ENCODE measurements at places on chromosomes 12 and 14.

- no peak for DNase-seq
These were observed 14.9 kb upstream of the TAC3 start for GRCh38 chr12:57031138-57031725.

- DNase-seq: no peak
These were observed 414.1 kb downstream of the NPAS3 start for GRCh38 chr14:33352821-33353220.

DNA sequence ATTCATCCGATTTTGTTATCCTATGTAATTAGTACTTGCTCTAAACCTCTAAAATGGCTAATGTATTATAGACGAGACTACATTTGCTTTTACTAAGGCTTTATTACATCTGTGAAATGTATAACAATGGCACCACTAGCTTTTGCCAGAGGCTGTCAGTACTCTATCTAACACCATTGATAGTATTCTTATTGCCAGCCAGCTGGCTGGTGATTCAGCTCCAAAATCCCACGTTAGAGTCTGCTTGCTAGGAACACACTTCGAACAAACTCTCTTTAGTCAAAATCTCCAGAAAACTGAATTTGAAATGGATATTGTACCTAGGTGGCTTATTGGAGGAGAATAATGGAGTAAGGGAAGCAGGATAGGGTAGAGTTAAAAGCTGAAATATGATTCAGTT lies 839.2 kb downstream of the SLC6A15 start:
- DNase-seq: no peak

- DNase-seq: no peak
These were observed 18.4 kb downstream of the DAAM1 start for GRCh38 chr14:59206892-59207291.

GRCh38 chr14:105068818-105069217 lies 3.6 kb upstream of the GPR132 start:
- DNase-seq: no peak

DNA sequence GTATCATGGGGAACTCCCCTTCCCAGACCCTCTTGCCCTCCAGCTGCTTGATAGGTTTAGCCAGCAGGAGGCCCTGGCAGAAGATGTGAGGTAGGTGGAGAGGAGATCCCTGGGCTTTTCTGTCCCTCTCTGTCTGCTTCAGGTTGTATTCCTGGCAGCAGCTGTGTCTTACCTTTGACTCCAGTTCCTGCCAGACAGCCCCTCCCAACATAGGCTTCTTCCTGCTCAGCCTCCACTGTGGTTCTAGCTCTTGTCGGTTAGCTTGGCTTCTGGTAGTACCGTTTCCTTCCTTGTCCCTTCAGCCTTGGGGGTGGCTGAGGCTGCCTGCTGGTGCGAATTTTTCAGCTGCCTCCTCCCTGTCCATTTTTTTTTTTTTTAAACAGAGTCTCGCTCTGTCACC lies 215.7 kb upstream of the CRY1 start:
- peak; percentile 20 for DNase-seq

- peak; percentile 59 for DNase-seq
These were observed 11.7 kb downstream of the HDAC7 start for GRCh38 chr12:47808050-47808449.

GRCh38 chr12:10409392-10409791 lies at the start of gene KLRC4:
TSS of gene KLRC4 (minus strand) at chr12:10409757. CDS start at chr12:10409575, 182 bp downstream.
- DNase-seq: no peak

DNA sequence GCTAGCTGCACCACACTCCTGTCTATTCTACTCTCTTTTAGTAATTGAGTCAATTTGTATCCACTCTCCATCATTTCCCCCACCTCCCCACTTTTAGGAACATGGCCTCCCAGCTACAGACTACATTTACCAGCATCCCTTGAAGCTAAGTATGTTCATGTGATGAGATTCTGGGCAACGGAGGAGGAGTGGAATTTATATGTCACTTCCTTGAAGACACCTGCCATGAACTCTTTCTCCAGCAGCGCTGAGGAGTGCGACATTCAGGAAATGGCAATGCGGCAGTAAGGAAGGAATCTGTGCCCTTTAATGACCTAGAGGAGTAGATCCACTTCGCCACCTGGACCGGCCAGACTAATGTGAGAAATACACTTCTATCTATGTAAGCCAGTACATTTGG lies 243.7 kb upstream of the DIO2 start:
- no peak for DNase-seq

DNA sequence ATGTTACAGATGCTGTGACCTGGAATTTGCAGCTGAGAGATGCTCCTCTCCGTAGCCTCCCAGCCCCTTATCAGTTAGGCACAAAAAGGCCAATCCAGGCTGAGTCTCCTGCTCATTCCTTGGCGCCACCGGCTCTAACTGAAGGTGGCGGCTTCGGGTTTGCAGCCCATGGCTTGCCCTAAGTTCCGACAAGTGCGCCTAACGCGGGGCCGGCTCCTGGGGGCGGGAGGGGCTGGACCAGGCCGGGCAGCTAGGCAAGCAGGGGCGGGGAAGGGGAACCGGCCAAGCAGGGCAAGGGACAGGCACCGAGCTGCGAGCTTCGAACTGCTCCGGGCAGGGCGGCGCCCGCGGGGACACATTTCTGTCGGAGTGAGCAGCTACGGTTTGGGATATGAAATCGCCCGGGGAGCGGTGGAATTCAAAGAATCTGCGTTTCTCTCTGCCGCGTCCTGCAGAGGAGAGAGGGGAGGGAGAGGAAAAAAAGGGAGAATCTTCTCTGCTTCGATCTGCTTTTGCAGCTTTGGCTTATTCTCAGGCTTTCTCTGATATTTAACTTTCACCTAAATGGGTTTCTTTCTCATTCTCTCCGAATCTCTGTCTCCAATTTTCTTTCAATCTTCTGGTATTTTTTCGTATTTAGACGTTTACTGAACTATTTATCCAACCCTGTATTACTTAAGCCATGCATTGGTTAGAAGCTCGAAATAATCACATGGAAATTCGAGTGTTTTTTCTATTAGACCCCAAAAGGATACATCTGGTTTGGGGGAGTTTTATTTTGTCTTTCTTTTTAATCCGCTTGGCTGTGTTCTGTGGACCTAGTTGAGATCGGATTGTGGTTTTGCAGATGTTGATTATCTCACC lies 1.6 kb upstream of the HOXC12 start:
- DNase-seq: no peak

DNA sequence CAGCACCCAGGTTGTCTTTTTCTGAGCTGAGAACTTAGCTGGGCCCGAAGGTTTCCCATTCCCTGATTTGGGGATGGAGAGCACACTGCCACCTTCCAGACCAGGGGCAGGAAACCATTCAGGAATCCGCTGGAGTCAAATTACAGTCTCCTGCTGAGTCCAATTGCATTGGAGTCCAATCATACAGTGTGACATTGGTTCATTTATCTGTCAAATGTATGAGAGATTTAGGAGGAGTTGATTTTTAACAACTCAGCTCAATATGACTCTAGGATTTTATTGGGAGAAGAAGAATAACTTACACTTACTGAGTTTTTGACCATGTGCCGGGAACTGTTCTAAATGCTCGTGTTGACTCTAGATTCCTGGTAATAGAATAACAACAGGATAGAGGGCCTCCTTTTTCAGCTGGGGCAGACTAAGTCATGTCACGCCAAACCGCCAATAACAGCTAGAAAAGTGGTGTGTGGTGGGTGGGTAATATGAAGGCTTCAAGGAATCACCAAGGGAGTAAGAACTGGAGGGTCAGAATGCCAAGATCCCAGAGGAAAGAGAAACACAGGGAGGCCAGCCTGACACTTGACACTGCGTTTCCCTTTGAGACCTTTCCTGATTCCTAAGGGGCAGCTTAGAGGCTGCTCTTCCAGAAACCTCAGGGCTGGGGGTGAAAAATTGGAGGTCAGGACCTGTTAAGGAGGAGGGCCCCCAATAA lies 11.5 kb downstream of the SYNDIG1L start:
- DNase-seq: no peak

GRCh38 chr12:99695050-99695449 lies 47.5 kb downstream of the GARIN6 start:
- DNase-seq: no peak

GRCh38 chr12:111775205-111776193 lies 8.8 kb downstream of the ALDH2 start:
- DNase-seq: peak; percentile 22

DNA sequence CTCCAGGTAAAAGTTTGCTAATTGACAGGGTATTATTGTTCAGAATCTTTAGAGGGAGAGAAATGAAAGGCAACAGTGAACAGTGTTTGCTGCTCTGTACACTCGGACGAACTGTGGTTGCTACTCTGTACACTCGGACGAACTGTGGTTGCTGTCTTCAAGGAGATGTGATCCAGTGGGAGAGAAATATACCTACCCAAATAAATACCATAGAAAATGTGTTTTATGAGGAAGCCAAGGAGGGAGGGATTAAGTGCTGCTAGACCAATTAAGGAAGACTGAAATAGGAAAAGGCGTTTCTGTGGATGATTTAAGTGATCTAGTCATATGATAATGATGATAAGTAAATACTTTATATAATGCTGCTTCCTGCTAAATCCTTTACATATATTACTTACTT lies 2.7 kb downstream of the STK38L start:
- no peak for DNase-seq

DNA sequence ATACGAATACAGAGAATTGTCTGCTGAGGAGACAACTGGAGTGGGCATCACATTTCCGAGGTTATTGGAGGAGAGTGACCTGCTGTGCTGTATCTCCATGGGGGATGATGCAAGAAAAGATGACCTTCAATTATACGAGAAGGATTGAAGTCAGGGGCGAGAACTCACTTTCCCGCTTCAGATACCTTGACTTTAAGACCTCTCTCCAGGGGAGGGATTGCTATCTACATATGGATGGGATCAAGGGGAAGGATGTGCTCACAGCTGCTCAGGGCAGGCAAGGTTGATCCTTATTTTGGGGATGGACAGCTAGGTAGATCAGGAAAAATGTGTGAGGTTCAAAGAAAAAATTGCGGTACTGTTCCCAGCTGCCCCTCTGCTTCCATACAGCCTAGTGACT lies 24.4 kb downstream of the NEUROD4 start:
- no peak for DNase-seq

DNA sequence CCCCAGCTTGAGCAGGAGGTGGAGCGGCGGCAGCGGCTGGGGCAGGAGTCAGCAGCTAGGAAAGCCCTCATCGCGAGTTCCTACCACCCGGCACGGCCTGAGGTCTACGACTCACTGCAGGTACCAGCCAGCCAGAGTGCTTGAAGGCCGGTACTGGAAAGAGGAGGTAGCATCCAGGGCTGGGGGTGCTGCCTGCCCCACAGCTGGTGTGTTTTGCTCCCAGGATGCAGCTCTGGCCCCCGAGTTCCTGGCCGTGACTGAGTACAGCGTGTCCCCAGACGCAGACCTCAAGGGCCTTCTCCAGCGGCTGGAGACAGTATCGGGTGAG lies 1.6 kb downstream of the OGFOD2 start:
- DNase-seq: no peak

DNA sequence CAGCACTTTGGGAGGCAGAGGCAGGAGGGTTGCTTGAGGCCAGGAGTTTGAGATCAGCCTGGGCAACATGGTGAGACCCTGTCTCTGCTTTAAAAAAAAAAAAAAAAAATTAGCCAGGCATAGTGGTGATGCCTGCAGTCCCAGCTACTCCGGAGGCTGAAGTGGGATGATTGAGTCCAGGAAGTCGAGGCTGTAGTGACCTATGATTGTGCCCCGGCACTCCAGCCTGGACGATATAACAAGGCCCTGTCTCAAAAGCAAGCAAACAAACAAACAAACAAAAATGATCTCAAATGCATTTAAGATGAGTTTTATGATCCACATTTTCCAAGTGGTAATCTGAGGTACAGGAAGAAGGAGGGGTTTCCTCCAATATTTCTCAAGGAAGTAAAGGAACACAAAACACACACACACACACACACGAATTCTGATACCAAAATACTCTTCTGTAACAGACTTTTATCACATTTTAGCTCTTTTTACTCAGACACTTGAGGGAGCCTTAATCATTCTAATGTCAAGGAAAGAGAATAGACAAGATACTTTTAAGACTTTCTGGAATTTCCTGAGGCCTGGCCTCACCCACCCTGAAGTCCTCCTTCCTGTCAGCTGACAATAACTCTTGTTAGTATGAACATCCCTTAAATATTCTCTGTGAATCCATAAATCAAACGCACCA lies 44.4 kb upstream of the CERS5 start:
- DNase-seq: no peak

GRCh38 chr14:57378661-57379060 lies 11.7 kb upstream of the NAA30 start:
- DNase-seq: no peak

DNA sequence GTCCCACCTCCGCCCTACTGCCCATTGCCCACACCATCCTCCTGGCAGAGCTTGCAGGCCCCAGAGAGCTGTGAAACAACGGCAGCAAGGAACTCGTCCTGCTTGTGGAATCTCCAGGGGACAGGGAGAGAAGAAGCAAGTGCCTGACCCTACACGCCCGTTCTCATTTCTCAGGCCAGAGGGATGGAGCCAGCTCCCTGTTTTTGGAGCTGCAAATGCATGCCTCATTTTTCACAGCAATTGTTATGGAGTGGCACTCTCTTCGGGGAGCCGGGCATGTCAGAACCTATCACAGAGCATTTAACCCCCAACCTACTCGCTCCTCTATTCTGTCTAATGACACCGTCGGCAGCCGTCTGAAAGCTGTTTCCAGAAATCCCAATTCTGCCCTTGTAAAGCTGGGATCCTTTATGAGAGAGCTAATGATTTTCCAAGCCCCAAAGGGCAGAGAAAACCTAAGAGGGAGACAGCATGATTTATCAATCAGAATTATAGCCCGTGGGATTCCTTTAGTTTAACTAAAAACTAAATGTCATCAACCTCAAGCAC lies 222.3 kb upstream of the NOS1 start:
- no peak for DNase-seq

GRCh38 chr14:81529391-81529790 lies 4.3 kb downstream of the SEL1L start:
- no peak for DNase-seq

GRCh38 chr12:96501908-96502307 lies 12.5 kb downstream of the CFAP54 start:
- DNase-seq: no peak

DNA sequence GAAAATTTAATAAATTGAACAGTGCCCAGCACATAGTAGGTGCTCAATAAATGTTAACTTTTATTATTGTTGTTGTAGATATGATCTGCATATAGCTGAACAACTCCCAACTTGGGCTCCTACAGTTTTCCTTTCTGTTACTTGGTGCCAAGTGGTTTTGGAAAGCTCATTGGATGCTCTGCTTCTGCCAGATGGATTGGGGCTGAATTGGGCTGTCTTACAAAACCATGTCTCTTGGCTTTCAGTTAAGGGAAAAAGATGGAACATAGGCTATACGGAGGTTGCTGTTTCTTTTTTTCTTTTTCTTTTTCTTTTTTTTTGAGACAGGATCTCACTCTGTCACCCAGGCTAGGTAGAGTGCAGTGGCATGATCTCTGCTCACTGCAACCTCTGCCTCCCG lies 140.7 kb upstream of the PWP1 start:
- no peak for DNase-seq

DNA sequence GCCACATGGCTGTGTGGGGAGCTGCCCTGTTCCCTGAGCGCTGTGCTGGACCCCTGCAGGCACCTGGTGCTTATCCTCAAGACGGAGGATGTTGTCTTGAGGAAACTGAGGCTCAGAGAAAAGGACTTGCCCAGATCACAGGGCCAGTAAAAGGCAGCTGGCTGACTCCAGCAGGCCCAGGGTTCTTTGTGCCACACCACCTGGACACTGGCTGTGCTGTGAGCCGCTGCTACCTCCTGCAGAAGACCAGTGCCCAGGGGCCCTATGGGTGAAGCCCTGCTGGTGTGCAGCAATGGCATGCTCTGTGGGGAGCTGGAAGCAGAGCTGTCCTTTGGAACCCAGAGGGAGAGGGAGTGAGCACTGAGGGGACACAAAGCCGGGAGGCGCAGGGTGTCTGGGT lies 75.9 kb downstream of the DDX51 start:
- DNase-seq: no peak
